ENCODE measurements at places on chromosomes 6 and 20.

- peak; percentile 38 for DNase-seq
Observed at GRCh38 chr6:34986845-34987246, 97.8 kb downstream of the ANKS1A start.

DNA sequence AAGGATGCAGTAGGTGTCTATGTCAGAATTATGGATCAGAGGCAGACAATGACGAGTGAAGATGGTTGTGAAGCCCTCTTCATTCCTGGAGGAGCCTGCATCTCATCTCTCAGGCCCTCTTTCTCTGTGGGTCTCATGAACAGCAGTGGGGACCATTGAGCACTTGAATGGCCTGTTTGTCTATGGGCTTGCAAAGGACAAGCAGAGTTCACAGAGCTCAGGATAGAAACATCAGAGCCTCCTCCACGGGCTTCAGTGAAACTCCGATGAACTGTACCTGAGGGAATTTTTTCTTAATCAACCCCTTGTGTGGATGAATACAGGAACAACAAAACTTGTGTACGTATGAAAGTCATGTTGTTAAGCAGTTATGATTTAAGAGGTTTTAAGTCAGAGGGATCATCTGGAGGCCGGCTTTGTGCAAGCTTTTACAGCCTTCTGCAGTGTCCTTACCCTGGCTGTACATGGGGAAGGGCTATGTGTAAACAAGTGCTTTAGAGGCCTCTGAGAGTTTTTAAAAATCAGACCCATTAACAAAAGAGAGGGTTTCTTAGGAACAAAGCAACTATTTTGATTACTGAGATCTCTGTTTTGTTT, 29.7 kb upstream of the PI16 start:
- no peak for DNase-seq

GRCh38 chr6:43985329-43985728, 141.9 kb downstream of the MRPL14 start:
- DNase-seq: no peak

- no peak for DNase-seq
Observed at GRCh38 chr20:15847196-15847784, 726.0 kb downstream of the KIF16B start.

DNA sequence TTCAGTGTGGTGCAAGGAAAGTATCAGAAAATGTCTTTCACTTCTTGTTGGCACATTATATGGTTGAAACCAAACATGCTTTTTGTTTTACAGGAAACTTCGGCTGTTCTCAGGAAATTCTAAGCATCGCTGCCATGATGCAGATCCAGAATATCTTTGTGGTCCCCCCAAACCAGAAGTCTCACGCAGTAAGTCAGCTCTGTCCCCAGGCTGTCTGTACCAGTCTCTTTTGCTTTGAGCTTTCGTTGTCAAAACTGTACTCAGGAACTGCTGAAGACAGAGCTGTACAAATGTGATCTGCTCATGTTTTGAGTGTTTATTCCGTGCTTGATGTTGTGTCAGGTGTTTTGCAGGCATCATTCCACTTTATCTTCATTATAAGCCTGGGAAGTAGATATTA, 59.6 kb downstream of the DHX35 start:
- DNase-seq: no peak

DNA sequence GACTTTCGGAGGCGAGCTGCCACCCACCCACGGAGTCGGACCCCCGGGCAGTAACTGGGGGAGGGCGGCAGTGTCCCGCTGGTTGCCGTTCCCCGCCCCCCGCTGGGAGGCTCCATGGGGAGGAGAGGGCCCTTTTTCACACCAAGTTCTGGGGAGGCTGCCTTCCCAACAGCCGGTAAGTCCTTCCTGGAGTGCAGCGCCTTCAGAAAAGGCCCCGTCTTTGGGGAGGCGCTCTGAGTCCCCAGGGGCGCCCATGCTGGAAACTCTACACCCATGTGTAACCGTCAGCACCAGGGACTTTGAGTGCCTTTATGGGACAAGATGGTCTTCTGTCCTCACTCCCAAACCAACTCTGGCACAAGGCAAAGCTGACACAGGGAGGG, 430 bp upstream of the SOX18 start:
- DNase-seq: no peak

GRCh38 chr20:60589623-60590022, 631.4 kb downstream of the CDH26 start:
- DNase-seq: no peak

- DNase-seq: no peak
Observed at GRCh38 chr6:74510878-74511277, 695.0 kb downstream of the COL12A1 start.

DNA sequence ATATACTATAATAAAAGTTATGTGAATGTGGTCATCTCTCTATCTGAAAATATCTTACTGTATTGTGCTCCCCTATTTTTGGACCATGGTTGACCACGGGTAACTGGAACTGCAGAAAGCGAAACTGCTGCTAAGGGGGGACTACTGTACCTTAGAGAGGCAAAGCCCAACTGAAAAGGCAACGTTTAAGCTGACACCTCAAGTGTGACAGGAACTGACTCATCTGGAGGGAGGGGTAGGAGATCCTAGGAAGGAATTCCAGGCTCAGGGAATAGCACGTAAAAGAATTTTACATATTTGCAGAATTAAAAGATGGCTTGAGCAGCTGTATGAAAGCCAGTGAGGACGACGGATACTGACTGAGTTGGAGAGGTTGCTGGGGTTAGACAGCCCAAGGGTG, 34.8 kb downstream of the ELOVL2 start:
- no peak for DNase-seq

GRCh38 chr6:149854532-149854931, 9.6 kb downstream of the LRP11 start:
- no peak for DNase-seq

- DNase-seq: no peak
Observed at GRCh38 chr20:3027987-3028386, 15.4 kb upstream of the GNRH2 start.

DNA sequence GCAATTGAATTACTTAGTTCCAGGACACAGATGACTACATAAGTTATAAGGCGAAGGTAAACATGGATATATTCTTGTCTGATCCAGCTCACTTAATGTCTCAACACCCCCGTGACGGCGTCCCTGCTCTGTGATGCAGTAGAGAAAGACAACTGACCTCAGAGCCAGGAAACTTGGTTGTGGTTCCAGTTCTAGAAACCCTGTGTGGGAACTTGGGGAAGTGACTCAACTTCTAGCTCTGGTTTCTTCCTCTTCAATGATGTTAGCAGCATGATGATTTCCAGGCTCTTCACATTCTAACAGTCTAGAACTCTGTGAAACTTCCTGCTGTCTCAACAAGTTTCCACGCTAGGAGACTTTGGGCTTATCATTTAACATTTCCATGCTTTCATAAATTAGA, 18.4 kb downstream of the LAMA4 start:
- DNase-seq: no peak

DNA sequence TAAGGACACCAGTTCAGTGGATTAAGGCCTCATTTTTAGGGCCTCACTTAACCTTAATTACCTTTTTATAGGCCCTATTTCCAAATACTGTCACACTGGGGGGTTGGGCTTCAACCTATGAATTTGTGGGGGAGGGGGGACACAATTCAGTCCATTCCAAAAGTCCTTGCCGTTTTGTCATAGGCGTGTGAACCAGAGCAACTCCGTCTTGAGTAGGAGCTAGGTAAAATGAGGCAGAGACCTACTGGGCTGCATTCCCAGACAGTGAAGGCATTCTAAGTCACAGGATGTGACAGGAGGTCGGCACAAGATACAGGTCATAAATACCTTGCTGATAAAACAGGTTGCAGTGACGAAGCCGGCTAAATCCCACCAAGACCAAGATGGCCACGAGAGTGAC, 113.5 kb upstream of the SNX9 start:
- DNase-seq: no peak

- no peak for DNase-seq
Observed at GRCh38 chr6:168007592-168008338, 10.3 kb downstream of the KIF25 start.

DNA sequence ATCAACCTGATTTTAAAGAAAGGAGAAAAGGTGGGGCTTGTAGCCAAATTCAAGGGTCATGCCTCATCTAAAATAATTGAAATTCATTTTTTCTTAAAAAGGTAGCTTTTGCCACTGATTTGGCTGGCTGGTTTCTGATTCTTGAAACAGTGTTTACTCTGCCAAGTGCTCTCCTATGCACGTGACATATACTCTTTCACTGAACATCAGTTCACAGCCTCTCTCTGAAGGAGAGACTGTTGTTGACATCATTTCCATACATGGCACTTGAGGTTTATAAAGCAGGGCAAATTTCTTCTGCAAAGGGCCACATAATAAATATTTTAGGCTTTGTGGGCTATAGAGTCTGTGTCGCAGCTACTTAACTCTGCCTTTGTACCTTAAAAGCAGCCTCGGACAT, 40.4 kb upstream of the DOK5 start:
- peak; percentile 67 for DNase-seq

GRCh38 chr6:46996860-46997641, 45.1 kb downstream of the ADGRF1 start:
- DNase-seq: no peak

DNA sequence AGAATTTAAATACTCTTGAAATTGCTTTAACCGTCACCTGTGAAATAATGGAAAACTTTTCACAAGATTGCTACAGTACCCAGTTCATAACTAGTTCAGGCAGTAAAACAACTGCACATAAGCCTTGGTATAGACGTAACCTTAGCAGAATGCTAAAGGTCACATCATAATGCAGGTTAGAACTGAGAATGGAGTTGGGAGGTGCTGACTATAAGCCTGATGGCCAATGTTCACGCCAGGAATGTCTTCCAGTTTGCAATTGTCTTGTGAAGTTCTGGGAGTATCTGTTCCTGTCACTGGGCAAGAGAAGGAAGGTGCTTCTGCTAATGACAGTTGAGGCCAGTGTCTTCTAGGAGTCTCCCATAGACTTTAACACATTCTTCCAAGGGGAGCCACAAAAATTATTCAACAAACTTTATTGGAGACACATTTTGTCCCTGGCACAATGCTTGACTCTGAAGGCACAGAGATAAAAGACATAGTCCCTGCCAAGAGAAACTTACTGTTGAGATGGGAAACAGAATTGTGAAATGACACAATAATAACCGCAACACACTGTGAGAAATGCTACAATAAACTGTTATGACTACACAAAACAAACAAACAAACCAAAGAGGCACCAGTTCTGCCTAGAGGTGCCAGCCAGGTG, 24.6 kb upstream of the CEP162 start:
- no peak for DNase-seq

GRCh38 chr6:134247231-134247833, 70.6 kb downstream of the SGK1 start:
- peak; percentile 11 for DNase-seq

DNA sequence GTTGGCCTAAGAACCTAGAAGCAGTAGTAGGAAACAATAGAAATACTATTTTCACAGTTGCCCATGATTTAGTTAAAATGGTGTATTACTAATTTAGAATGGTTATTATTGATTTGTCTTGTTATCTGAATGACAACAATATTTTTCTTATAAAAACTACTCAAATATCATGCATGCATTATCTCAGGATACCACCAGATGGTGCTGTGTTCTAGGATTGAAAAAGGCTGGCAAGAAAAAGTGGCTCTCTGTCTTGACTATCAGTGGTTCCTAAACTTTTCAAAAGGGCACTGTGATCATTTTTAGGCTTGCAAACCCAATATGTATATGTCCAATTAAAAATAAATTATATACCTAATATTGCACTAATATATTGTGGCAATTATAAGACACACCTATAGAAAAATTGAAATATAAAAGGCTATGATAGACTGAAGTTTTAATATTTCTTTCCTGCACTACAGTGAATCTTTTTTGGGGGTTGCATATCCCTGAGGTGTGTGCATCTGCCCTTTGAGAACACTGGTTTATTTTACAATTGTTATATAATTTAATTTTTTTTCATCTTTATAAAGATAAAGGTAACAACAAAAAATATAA, 131.7 kb upstream of the MLIP start:
- DNase-seq: no peak

DNA sequence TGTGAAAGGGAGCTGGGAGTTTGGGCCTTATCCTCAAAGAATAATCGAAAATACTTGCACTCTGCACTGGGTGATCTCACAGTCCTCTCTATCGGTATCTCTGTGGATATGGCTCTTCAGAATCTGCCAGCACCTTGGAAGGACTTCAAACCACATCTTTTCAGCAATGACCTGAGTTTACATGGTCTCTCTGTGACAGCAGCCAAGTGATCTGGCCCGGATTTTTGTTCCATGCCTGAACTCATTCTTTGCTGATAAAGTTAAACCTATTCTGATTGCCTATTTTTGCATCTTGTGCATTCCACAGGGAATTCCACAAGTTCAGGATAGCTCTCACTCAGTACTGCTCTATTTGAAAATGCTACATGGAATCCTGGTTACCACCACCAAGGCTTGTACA, 98.9 kb downstream of the HDGFL1 start:
- no peak for DNase-seq

GRCh38 chr20:22703843-22704242, 119.5 kb upstream of the FOXA2 start:
- DNase-seq: no peak

GRCh38 chr20:32535953-32536823, 48.9 kb downstream of the NOL4L start:
- DNase-seq: peak; percentile 72

DNA sequence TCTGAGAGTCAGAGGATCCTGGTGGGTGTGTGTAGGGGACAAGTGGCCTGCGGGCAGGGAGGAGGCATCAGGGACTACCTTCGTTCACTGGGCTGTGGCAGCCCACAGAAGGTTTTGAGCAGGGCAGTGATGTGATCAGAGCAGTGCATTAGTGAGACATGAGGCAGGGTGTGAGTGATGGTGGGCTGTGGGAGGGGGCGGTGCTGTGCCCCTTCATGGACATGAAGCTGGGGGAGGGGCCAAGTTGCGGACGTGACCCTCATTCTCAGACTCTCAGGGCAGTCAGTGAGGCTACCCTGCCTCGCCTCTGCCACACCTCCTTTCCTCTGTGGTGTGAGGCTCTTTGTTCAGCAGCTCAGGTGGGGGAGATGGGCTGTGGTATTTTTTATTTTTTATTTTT, 142.2 kb upstream of the RNF24 start:
- no peak for DNase-seq

DNA sequence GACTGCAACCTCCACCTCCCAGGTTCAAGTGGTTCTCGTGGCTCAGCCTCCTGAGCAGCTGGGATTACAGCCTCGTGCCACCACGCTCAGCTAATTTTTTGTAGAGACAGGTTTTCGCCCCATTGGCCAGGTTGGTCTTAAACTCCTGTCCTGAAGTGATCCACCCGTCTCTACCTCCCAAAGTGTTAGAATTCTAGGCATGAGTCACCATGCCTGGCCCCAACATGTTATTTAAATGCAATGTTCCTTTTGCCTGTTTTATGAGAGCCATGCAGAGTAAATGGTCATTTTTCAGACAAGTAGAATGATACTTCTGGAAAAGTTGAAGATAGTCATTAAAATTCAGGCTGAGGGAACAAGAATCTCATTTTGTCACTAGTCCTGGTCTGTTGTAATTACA, 43.8 kb upstream of the RPS6KA2 start:
- no peak for DNase-seq

GRCh38 chr6:142569676-142570075, 267.9 kb downstream of the ADGRG6 start:
- DNase-seq: no peak

All from SHP77 treated with DMSO at 0.1 percent for 48 hours (cell line).